ENCODE measurements at places on chromosomes 5 and 9.
A peak's percentile ranks its signal among the peaks of the same experiment; 100 is the strongest.

- no peak for DNase-seq
Measured at GRCh38 chr5:161539016-161539415, 7.5 kb downstream of the GABRB2 start.

DNA sequence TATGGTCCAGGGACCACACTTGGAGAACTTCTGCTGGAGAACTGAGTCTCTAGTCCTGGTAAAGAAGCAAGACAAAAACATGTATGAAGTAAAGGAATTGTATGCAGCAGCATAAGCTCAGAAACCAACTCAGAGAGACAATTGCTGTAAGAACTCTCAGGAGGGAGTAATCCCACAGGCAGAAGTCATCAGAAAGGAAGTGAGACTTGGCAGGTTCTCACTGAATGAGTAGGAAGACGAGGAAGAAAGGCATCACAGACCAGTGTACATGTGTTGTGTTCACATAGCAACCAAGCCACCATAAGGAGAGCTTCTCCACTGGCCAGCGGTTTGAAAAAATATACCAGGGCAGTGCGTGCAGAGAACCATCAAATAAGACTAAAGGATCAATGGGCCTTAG lies 57.9 kb upstream of the FST start:
- no peak for DNase-seq

DNA sequence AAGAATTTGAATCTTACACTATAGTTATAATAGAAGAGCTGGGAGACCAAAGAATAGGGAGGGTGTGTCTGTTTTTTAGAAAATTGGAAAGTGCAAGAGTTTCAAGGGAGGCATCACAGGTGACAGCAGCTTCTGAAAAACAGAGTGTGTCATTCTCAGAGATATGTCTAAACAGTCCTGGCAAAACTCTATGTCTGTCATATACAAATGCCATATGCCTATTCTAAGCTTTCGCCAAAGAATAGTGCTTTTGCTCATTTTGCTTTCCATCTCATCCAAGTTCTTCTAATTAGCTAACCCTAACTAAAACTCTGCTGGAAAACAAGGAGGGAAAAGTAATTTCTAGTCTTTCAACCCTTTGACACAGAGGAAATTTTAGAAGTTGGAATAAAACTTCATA lies 388.0 kb upstream of the TYRP1 start:
- DNase-seq = no peak

DNA sequence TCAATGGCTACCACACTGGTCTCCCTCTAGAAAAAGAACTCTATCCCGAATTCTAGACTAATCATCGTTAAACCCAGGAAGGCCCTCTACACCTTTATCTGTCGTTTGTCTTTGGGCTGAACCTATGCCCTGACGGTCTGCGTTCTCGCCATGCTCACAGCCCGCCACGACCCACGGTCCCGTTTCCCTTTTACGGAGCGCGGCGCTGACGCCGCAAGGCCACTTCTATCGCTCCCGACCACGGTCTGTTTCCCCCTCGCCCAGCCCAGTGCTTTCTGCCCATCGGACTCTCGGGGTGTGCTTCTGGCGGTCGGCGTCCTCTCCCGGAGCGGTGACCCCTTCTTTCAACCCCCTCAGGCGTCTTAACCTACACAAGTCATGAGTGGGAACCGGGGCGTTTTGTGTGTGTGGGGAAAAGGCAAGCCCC lies 974 bp downstream of the C9orf40 start:
- peak; percentile 3 for DNase-seq

DNA sequence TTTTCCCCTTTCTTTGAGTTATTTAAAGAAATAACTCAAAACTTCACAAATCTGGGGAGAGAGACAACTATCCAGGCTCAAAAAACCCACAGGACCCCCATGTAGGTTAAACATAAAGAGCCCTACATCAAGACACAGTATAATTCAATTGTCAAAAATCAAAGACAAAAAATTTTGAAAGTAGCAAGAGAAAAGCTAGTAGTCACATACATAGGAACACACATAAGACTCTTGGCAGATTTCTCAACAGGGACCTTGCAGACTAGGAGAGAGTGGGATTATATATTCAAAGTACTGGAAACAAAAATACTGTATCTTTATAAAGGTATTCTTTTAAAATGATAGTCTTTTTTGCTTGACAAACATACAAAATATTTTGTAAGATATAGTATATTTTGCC lies 296.9 kb downstream of the OSTF1 start:
- DNase-seq = no peak

DNA sequence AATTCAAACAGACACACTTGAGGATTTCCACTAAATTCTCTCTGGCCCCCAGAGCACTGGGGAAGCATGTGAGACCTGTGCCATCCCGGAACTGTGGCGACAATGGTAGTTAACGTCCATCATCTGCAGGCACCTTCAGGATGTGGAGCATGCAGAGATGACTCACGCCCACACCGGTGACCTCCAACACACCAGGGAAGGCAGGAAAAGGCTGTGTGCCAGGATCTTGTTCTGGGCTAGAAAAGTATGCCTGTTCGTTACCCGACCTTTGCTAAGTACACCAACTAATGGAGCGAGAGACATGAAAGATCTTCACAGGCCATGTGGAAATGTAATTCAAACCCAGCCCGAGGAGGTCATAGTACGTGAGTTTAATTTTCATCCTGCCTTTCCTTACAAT lies 208.8 kb downstream of the MELK start:
- no peak for DNase-seq

- DNase-seq = no peak
Measured at GRCh38 chr9:129875687-129876395, 40.6 kb downstream of the USP20 start.

DNA sequence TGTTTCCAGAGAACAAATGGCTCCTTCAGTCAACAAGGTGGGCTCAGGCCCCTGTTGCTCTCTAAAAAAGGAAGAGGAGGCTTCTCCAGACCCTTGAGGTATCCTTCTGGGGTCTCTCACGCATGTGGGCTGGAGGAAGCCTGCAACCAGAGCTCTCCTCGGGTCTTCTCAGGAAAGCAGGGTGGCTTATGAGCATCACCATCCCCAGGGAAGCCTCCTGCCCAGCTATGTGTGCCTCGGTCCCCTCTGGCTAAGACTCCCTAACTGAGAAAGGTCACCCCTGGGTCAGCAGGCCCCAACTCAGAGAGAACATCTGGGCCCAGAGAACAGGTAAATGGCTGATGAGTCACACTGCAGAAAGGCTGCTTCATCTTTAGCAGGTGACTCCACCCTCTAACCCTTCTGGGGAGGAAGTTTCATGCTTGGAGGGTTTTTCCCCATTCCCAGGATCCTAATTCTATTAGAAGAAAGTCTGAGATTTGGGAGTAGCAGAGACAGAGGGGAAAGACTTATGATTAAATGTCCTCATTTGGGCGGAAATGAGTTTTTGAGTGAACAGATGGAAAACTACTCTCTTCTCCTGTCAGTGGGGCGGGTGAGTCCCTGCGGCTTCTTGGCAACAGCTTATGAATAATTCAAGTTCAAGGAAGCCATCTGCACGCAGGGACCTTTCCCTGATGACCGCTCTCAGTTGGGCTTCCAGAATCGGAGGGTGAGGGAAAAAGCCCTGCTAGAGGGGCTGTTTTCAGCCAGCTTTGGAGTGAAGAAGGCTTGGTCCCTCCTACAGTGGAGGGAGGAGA lies 41.9 kb downstream of the TGFBI start:
- no peak for DNase-seq

DNA sequence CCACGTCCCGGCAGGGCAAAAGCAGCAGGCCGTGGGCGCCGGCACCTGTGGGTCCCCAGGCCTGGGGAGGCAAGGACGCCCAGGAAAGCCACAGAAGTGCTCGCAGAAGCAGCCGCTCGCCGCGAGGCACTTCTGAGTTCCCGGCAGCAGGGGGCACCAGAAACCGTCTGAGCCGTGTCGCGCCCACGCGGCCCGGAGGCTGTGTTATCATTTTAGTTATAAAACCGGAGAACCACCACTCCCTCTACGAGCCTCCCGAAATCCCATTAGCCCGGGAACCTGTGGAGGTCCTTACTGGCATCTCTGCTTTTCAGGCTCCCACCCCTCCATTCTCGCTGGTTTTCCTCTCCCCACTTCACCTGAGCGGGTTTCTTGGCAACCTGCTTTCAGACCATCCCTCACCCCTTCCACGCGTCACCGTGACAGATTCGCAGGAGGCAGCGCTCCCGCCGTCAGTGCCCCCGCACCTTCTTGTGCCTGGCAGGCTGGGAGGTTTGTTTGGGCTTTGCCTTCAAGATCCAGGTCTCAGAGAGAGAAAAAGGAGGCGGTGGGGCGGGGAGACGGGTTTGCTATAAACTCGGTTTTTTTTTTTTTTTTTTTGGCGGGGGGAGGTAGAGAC lies 2.3 kb downstream of the GDNF start:
- DNase-seq = no peak

DNA sequence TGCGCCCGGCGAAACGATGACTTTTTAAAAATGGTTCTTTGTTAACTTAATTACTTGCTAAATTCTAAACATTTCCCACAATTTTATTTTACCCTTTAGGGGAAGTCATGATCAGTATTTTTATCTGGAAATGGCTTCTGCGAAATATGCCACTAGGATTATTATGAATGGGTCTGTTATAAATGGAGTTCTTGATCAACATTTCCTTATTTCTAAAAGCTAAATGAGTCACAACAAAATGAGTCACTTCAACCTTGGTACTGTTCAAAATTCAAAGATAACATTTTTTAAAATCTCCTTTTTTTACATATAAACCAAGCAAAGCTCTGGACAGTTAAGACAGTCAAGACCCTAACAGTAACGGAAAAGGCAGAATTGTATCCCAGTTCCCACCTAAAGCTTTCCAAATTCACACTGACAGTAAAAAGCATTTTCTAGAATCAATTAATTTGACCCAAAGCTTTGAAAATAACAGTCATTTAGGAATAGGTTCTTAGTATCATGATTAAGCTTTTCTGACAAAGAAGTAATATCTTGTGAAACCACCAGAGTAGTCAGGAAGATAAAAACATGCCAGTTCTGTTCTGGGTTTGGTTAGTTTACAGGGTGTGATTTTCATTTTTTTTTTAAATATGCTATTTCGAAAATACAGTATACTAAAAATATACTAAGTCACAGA lies 81.7 kb downstream of the LHFPL2 start:
- no peak for DNase-seq

GRCh38 chr5:318341-318897 lies 3.1 kb upstream of the AHRR start:
- DNase-seq = no peak

DNA sequence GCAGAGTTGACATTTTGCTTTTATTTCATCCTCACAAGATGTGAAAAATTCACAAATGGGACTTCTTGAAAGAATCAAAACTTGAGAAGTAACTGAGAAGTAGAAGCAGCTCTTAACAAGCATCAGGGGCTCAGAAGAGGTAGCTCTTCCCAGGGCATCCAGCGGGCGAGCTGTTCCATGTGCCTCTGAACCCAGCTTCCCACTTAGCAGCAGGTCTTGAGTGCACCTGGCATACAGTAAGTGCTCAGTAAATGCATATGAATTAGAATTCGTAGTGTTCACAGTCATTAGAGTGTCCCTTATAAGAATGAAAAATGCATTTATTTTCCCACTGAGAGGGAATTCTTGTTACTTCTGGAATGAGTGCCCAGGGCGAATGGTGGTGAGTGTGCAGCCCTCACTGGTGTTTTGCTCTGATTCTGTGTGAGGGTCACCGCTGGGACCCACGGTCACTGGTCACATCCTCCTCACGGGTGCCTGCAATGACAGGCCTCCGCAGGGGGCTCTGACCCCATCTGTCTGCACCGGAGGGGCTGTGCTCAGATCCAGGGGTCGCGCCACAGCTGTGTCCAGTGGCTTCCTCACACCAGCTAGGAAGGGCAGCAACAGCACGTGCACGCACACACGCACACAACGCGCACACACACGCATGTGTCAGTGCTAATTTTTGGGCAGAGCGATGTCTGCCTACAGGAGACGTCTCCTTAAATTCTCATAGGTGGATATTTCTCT lies 26.9 kb downstream of the EXOC3 start:
- DNase-seq = no peak

DNA sequence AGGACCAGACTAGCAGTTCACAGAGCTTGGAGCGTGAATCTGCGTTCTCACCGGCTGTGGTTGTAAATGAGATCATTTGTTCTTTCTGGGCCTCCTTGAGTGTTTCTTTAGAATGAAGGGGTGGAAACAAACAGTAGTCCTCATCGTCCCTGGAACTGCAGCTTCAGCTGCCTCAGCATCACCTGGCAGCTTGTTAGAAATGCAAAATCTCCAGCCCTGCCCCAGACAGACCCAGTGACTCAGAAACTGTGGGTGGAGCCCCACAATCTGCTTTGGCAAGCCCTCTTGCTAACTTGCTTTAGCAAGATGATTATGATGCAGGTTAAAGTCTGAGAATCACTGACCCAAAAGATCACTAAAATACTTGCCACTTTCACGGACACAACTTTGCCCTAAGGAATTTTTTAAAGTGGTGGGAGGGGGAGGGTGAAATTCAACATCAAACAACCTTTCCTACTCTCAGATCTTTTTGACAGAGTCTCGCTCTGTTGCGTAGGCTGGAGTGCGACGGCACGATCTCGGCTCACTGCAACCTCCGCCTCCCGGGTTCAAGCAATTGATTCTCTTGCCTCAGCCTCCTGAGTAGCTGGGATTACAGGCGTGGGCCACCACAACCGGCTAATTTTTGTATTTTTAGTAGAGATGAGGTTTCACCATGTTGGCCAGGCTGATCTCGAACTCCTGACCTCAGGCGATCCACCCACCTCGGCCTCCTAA lies 86.0 kb downstream of the BRINP1 start:
- no peak for DNase-seq

DNA sequence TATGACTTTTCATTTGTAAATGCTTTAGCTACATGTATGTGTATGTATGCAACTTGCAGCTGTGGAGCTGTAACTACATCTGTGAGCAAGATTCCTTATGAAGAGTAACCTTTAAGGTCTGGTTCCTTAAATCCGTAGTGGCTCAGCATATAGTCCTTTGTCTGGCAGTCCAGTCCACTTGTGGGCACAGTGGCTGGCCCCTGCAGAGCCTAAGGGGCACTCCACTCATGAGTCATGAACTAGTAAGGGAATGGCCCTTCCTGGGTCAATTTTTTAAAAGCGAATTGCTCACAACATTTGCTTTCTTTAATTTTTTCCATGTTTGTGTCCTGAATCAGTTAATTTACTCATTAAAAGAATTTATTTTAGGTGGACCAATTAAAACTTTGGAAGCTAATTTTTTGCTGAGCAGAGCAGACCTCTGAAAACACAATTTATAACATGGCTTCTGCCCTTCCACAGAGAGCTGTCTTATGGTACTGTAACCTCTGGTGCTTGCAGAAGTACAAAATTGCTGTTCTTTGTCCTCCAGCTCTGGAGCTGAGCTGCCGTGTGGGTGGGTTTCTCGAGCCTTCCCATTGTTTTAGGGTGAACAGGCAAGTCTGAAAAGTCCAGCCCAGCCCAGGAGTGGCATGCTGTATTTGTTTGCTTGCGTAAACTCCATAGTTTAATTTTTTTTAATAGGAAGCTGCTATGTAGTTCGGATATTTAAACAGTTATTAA lies 110.1 kb downstream of the MVB12B start:
- no peak for DNase-seq

All from stimulated activated CD8-positive, alpha-beta memory T cell treated with anti-CD3 and anti-CD28 coated beads, Interleukin-15, amount 100 ng/mL, for 4 hours (primary cell).